Stimulated activated CD8-positive, alpha-beta memory T cell treated with anti-CD3 and anti-CD28 coated beads, Interleukin-4, amount 100 ng/mL, for 4 hours (primary cell): ENCODE measurements at places on chromosomes 7 and 10.

- DNase-seq = no peak
These were observed 11.1 kb upstream of the PRKG1 start for GRCh38 chr10:51063166-51063565.

DNA sequence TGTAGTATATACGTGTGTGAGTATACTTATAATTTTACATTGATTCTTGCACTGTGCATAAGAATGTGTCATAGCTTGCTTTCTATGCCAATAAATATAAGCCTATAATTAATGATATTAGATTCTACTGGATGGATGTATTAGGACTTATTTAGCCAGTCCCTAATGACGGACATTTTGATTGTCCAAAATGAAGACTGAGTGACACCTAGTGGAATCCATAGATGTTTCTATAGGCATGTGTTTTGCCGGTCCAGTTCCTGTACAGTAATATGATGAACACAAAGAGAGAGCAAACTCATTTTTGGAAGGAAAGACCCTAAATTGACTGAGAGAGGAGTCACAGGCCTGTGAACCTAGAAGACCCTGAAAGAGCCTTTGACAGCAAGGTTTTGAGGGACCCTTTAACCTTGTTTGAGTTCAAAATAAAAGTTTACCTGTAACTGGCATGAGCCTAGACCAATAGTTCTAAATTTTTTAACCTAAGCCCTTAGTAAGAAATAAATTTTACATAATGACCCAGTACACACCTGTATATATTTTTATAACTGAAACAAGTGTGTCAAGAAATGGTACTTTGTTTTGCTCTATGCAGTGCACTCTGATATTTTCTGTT lies 42.4 kb upstream of the AGBL3 start:
- no peak for DNase-seq

GRCh38 chr10:100148353-100149211 lies 37.2 kb downstream of the ERLIN1 start:
- DNase-seq = peak; percentile 4

- no peak for DNase-seq
These were observed 113.3 kb upstream of the CREB5 start for GRCh38 chr7:28298870-28299518.

- no peak for DNase-seq
These were observed 83.5 kb downstream of the ZMYND11 start for GRCh38 chr10:218798-219197.

- no peak for DNase-seq
These were observed 356.6 kb downstream of the BBS9 start for GRCh38 chr7:33485747-33486493.

GRCh38 chr7:76280408-76280807 lies 22.1 kb upstream of the HSPB1 start:
- no peak for DNase-seq

DNA sequence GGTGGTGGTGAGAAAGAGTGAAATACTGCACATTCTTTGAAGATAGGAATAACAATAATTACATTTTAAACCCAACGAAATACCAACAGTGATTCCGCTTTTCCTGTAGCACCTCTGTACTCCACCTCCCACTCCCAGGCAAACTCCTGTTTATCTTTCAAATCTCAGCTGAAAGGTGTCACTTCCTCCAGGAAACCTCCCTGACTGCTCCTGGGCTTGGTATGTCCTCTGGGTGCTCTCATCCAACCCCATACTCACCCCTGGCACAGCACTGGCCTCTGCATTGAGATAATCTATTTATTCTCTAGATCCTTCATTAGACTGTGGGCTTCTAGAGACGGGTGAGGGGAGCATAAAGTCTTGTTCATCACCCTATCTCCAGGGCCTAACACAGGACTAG lies 148.0 kb downstream of the MYOF start:
- DNase-seq = no peak

DNA sequence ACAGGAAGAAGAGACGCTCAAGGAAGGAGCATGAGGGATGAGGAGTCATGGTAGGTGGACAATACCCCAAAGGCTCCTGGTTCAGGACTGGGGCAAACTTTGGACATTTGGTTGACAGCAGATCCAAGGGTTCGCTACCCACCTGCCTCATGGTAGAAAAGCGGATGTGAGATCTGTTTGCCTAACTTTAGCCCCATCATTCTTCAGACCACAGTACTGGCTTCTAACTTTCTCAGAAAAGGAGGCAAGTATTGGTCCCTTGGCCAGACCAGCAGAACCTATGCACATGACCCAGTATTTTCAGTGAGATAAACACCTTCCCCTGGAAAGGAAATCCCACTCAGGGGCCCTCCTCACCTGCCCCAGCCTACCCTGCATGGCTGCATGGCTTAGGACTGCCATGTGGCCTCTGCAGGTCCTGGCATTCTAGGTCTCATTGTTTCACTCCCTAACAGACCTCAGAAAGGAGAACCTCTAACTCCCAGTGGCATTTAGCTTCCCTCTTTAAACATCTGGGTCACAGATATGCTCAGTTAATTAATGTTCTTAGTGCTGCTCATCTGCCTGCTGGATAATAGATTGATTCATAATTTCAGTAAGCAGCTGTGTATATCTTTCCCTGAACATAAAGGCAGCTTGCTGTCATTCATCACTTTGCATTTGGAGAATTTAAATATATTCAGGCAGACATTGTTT lies 574.1 kb downstream of the GALNT17 start:
- no peak for DNase-seq

DNA sequence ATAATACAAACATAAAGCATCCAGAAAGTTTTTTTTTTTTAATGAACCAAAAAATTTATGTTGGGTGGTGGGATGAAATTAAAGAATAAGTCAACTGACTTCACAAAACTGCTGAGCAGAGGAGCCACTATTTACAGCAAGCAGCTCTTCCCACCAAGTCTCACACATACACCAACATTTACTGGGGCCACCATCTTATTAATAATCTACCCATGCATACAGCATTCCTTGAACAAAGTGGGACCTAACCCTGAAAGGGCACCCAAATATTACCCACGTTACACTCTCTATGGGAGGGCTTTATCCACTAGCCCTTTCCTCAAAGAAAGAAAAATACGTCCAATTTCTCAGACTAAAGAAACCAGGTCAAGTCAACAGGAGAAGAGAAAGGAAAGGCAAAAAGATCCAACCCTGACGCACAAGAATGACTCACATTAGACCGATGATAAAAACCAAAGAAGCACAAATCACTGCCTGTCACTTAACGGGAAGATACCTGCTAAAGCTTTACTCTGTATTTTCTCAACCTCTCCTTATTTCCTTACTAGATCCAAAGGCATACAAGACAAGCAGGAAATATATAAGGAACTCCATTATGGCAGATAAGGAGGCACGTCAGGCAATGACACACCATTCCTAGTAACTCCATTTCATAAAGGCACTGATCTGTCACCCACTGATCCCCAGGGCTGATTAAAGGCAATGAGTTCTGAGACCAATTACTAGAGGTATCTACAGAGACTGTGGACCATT lies 141.8 kb upstream of the ASAH2 start:
- DNase-seq = no peak

DNA sequence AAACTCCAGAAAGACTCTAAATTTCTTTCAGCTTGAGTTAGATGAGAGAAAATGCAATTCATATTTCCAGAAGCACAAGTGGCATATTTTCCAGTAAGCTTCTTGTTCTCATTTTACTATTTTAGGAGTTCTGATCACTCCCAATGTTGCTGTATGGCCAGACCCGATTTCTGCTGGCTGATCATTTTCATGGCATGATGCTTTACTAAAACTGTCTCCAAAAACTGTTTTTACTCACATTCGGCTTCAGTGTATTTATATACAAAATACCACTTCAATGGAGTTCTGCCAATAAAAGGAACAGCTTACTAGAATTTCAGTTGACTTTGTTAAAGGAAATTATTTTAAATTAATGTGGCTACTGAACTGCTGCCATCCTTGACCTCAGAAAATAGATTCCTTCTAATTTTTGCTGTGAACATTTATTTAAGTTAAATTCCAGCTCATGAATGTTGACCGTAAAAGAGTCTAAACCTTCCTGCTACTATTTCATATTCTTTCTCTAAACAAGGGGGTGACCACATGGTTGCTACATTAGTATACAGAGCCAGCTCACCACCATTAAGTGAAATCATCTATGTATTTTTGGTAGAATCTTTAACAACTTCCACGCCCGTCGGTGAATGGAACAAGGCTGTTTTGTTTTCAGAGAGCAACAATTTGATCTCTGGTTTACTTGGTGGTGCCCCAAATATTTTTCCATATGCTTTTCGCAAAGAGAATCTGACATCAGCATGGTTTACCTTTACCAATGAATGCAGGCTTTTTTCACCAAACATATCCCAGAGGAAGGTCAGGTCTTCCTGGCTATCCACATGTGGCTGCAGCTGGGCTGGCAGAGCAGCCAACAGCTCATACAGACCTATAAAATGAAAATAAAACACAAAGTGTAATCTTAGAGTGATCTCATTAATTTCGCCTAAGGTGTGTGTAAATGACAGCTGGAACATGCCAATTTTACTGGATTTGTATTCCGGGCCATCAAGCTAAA lies 101.2 kb downstream of the MPP7 start:
- no peak for DNase-seq

- DNase-seq = no peak
These were observed 176.9 kb downstream of the PTPRN2 start for GRCh38 chr7:158410720-158411119.

DNA sequence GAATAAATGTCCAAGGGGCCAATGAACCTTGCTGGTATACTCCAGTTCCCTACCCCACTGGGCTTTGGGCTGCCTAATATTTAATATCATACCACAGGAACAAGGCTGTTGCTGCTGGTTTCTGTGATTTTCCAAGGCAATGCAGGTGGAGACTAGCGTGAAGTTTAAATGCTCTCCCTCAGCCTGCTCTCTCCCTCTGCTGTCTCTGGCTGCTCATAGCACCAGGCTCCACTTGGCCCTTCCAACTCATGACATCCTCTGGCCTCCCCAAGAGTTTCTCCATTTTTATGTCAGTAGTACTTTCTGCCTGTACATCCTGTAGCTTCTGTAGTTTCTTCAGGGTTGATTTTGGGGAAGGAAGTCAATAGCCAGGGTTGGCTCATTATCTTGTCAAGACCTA lies 103.5 kb downstream of the LHFPL3 start:
- DNase-seq = no peak

- no peak for DNase-seq
These were observed 246.3 kb upstream of the VWC2 start for GRCh38 chr7:49527182-49527581.

DNA sequence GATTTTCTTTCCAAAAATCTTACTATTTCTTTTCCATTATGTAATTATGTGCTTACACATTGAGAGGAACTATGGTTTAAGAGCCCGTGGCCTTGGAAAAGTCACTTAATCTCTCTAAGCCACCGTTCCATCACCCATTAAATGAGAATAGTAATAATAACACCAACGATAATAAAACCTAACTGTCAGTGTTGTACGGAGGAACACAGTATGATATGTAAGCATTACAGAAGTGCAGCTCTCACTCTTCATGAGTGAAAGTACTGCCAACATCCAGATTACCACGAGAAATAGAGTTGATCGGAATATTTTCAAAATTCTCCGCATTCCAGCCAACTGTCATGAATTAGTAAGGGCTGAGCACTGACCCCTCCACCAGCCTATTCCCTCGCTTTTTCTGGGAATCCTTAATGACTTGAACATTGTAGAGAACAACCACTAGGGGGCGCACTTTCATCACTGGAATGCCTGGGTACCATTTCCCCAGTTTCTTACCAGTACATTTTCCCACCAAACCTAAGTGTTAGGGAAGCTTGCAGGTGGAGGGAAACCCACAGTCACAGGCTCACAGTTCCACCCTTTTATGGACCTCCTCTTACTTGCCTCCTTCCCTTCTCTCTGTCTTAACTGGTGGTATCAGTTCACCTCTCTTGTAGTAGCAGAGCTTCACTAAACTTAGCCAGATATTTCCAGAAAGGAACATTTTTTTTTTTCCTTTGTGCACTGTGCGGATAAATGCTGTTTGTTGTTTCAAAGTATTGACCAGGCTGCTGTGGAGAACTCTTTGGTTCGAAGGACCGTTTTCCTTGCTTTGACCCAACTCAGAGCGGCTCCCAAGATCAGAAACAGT lies 27.8 kb downstream of the NKX2-3 start:
- DNase-seq = no peak

DNA sequence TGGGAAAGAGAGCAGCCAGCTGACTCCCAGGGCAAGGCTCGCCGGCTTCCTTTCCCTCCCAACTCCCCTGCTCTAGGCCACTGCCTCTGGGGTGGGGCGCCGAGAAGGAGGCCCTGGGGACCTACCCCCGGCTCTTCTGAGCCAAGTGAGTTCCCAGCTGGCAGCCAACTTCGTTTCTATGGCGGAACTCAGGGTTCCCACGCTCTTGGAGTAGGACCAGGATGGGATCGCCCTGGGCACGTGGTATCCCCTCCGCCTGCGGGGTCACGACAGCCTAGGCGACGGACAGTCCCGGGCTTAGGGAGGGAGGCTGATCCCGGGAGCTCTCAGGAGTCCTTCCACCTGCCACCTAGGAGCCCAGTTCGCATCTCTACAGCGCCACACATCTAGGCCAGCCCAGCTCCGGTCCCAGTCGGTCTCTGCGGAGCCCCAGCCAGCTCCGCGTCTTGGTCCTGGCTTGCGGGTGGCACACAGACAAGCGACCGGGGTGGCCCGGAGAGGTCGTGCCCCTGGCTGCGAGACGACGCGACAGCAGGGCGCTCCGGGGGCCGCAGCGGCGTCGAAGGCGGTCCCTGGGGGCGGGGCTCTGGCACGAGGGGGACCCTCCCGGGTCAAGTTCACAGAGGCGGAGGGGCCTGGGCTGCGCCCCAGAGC lies 20.5 kb upstream of the GATA3 start:
- DNase-seq = no peak

- DNase-seq = no peak
These were observed 299.6 kb upstream of the SP4 start for GRCh38 chr7:21128062-21128817.

DNA sequence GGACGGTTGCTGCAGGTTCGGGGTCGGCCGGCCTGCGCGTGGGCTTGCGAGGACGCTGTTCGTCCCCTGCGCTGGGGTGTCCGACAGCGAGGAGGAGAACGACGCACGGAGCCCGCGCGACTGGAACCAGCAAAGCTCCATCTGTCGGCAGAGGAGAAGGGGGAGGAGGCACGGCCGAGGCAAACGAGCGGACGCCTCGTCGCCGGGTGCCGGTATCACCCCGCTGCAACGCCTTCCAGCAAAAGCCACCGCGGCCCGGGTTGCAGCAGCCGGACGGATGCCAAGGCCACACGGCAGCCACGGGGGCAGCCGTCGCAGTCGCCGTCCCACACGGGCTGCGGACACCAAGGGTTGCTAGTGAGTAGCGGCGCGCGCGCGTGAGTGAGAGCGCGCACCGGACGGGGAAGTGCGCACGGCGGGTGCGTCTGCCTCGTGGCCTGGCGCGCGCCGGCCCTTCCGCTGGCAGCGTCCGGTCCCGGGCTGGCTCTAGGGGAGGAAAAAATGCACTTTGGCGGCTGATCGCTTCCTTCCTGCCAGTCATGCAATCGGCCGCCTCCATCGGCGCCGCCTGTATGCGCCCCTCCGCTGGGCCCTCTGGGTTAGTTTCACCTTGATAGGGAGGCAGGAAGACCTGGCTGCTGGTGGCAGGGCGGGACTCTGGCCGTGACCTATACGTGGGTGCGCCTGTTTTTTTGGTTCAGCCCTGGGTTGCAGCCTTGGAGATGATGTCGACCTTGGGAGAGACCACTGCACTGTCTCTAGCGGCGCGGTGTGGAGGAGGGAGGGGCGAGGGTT lies 434 bp downstream of the STAMBPL1 start:
- peak; percentile 17 for DNase-seq

- DNase-seq = no peak
These were observed 1015.6 kb downstream of the NRG3 start for GRCh38 chr10:82890573-82890972.
